ENCODE measurements at places on chromosomes 2 and 18. TPM values are rescaled to one million over a fixed set of nuclear protein-coding genes. Genes with fewer than 3 reads are reported as not detected.

DNA sequence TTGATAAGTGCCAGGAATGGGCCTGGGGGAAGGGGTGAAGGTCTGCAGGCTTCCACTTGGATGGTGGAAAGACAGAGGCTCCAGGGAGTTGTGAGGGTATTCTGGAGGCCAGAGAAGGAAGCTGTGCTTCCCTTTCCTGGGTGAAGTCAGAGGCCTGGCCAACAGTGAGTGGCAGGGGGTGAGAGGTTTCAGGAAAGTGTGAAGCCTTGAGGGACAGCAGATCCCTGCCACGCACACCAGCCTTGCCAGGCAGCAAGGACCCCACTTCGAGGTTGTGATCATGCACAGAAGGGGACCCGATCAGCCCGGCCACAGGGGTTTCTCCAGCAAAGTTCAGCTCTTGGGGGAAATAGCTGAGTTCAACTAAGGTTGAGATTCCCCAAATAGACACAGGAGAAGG, 66.5 kb downstream of the SMAD7 start:
- H3K36me3 ChIP-seq: peaks cover 3% of the 10 kb centered on the region
- no peak for DNase-seq
- no peaks in the 10 kb centered on the region for H3K27me3 ChIP-seq
- H3K4me3 ChIP-seq: no peak overlapping the region
- H3K27ac ChIP-seq: peak overlapping the region; percentile 32

- H3K4me1 ChIP-seq: no peaks in the 10 kb centered on the region
- DNase-seq: no peak
- no peak overlapping the region for H3K27ac ChIP-seq
- H3K4me3 ChIP-seq: no peak overlapping the region
- H3K27me3 ChIP-seq: no peaks in the 10 kb centered on the region
- H3K36me3 ChIP-seq: peaks cover 46% of the 10 kb centered on the region
These were observed 15.8 kb downstream of the KCTD18 start for GRCh38 chr2:200494048-200494447.

- H3K4me3 ChIP-seq: no peak overlapping the region
- H3K36me3 ChIP-seq: no peaks in the 10 kb centered on the region
- DNase-seq: peak; percentile 83
- no peak overlapping the region for H3K27ac ChIP-seq
- no peaks in the 10 kb centered on the region for H3K27me3 ChIP-seq
These were observed 12.9 kb upstream of the TEX51 start for GRCh38 chr2:126885751-126886210.

DNA sequence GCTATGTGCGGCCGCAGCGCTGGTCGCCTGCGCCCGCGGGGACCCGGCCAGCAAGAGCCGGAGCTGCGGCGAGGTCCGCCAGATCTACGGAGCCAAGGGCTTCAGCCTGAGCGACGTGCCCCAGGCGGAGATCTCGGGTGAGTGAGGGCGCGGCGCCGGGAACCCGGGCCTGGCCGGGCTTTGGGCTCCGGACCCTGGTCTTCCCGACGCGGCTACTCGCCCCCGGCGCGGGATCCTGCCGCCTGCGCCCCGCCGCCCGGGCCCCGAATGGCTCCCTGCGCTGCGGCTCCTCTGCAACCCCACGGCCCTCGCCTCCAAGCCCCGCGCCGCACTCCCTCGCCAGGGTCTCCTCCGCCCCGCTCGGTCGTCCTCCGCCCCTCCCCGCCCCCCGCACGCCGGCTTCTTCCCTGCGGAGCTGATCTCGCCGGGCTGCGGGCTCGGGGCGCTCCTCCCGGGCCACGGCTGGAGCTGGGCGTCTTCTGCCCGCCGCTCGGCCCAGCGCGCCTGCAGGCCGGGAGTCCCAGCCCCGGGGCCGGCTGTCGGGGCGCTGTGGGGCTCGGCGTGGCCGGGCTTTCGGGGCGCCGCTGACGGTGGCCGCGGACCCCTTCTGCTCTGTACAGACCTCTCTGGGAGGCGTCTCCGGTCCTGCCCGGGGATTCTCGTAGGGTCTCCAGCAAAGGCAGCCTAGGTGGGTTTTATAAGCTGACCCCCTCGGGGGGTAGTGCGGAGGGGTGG, 652 bp downstream of the GPC1 start:
- no peak for DNase-seq
- H3K27ac ChIP-seq: peak overlapping the region; percentile 57
- peak overlapping the region; percentile 74 for H3K4me3 ChIP-seq

- H3K27ac ChIP-seq: no peak overlapping the region
- no peak overlapping the region for H3K4me3 ChIP-seq
- H3K4me1 ChIP-seq: no peaks in the 10 kb centered on the region
- DNase-seq: no peak
These were observed 226.4 kb upstream of the NRXN1 start for GRCh38 chr2:51258301-51258700.

- no peak for DNase-seq
- no peaks in the 10 kb centered on the region for H3K36me3 ChIP-seq
- H3K27me3 ChIP-seq: peaks cover 13% of the 10 kb centered on the region
- no peaks in the 10 kb centered on the region for H3K4me1 ChIP-seq
- H3K4me3 ChIP-seq: no peak overlapping the region
These were observed 121.9 kb downstream of the PAX3 start for GRCh38 chr2:222176890-222177289.

- peaks cover 8% of the 10 kb centered on the region for H3K4me1 ChIP-seq
- no peak overlapping the region for H3K27ac ChIP-seq
- no peak for DNase-seq
- H3K4me3 ChIP-seq: peak overlapping the region; percentile 82
These were observed 60.1 kb upstream of the IL1RL1 start for GRCh38 chr2:102251042-102251848.

- no peaks in the 10 kb centered on the region for H3K36me3 ChIP-seq
- no peaks in the 10 kb centered on the region for H3K27me3 ChIP-seq
- H3K4me1 ChIP-seq: peaks cover 3% of the 10 kb centered on the region
- no peak for DNase-seq
- no peak overlapping the region for H3K27ac ChIP-seq
These were observed 185.0 kb upstream of the TMEFF2 start for GRCh38 chr2:192379736-192380135.

DNA sequence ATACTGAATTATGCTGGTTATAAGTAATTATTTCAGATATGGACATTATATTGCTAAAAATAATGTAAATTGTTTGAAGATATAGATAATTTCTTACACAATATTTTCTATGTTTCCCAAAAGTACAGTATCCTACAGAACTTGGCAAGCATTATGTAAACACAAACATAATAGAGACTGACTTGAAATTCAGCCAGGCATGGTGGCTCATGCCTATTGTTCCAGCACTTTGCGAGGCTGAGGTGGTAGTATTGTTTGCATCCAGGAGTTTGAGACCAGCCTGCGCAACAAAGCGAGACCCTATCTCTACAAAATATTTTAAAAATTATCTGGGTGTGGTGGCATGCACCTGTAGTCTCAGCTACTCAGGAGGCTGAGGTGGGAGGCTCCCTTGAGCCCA, 1300.5 kb upstream of the DDX18 start:
- no peak overlapping the region for H3K4me3 ChIP-seq
- H3K4me1 ChIP-seq: no peaks in the 10 kb centered on the region
- no peak for DNase-seq
- H3K27ac ChIP-seq: no peak overlapping the region
- H3K36me3 ChIP-seq: no peaks in the 10 kb centered on the region
- H3K27me3 ChIP-seq: no peaks in the 10 kb centered on the region

GRCh38 chr2:151756820-151757219, 22.5 kb upstream of the NEB start:
- H3K36me3 ChIP-seq: peaks cover 2% of the 10 kb centered on the region
- no peaks in the 10 kb centered on the region for H3K27me3 ChIP-seq
- no peaks in the 10 kb centered on the region for H3K4me1 ChIP-seq
- H3K27ac ChIP-seq: no peak overlapping the region

DNA sequence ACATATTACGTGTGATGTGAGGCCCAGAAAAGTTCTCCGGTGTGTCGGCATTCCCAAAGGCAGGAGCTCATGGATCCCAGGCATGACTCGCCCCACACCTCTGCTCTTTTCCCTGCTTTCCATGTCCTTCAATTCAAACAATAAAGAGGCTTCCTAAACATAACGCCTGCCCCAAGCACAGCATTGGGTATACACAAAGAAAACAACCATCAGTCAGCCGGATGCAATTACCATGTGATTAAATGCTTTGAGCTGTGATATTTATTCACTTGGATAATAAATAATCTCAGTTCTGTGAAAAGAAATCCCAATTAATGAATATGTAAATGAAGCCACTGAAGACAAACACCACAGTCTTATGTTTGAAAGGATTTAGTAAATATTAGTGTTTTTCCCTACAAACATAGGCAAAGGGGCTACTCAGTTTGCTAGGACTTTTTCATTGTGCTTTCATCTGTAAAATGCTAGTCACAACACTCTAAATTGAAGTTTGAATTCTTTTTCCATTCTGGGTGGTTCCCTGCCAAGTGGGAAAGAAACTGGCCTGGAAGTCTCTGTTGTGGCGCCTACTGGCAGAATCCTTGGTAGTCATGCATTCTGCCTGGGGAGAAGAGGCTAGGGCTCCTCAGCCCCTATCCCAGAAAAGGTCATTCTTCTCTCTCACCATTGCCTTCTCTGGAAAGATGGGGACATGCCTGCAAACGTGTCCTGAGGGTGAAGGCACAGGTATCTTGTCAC, 144.7 kb downstream of the COL6A3 start:
- peaks cover 2% of the 10 kb centered on the region for H3K36me3 ChIP-seq
- H3K27me3 ChIP-seq: no peaks in the 10 kb centered on the region
- no peak for DNase-seq
- no peak overlapping the region for H3K4me3 ChIP-seq

DNA sequence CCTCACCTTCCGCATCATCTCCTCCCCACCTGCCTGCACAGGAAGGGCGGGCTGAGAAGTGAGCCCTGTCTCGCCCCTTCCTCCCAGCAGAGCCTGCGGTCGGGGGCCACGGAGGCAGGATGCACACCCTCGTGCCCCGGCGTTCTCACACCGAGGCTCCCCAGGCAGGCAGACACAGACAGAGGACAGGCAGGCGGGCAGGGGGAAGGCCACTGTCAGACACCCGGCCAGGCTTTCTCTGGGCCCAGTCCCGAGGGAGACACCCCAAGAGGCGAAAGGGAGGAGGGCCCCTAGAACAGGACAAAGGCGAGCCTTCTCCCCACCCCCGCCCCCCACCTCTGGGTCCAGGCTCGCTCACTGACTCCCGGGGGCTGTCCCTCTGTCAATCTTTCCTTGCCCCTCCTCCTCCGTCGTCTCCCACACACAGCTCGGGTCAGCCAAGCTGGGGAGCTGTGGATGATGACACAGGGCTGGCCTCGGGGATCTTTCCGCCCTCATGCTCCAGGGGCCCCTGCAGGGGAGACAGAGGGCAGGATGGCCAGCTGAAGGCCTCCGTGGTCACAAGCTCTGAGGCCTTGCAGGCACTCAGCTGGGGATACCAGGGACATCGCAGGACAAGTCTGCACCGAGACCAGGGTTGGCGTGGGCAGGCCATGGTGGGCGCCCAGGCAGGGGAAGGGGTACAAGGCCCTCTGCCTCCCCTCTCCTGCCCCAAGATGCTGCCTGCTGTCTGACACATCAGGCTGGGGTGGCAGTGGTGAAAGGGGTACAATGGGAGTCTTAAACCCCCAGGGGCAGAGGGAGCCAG, 24.9 kb downstream of the BIN1 start:
- no peaks in the 10 kb centered on the region for H3K27me3 ChIP-seq
- no peak overlapping the region for H3K4me3 ChIP-seq
- peak overlapping the region; percentile 23 for H3K27ac ChIP-seq
- H3K4me1 ChIP-seq: peaks cover 83% of the 10 kb centered on the region
- DNase-seq: no peak
- H3K36me3 ChIP-seq: no peaks in the 10 kb centered on the region

Gene IRS1
- total RNA-seq: 20.0 TPM

Gene TRIM54
- not detected for total RNA-seq

Gene SH3RF3
- total RNA-seq: 84.4 TPM
